Endodermal cell (in vitro differentiated cells): ENCODE measurements at places on chromosomes 13 and 19. TPM values are rescaled to one million over a fixed set of nuclear protein-coding genes. Genes with fewer than 3 reads are reported as not detected.

FGF9 gene
- 0.07 TPM in 1 of 2 replicates, not detected in the other for total RNA-seq

DNA sequence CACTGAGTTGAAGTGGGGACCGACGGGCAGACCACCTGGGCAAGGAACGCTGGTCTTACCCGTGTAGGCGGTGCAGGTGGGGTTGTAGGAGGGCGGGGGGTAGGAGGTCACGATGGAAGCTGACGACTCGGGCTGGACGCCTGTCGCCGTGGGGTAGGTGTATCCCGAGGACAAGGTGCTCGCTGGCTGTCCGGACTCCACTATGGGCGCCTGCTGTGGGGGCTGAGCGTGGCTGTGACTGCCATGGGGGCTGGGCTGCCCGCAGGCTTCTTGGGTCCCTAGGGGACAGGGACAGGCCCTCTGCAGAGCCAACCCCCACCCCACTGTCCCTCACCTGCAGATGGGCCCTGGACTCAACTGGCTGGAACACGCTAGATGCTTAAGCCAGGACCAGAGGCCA, 37.2 kb downstream of the ZFR2 start:
- no peak for DNase-seq

GRCh38 chr13:100789968-100790367, 115.4 kb upstream of the TMTC4 start:
- DNase-seq = no peak

ZSWIM4 gene
- 23.1 to 33.1 TPM (median 30.0 TPM) in 3 replicates for total RNA-seq

DNA sequence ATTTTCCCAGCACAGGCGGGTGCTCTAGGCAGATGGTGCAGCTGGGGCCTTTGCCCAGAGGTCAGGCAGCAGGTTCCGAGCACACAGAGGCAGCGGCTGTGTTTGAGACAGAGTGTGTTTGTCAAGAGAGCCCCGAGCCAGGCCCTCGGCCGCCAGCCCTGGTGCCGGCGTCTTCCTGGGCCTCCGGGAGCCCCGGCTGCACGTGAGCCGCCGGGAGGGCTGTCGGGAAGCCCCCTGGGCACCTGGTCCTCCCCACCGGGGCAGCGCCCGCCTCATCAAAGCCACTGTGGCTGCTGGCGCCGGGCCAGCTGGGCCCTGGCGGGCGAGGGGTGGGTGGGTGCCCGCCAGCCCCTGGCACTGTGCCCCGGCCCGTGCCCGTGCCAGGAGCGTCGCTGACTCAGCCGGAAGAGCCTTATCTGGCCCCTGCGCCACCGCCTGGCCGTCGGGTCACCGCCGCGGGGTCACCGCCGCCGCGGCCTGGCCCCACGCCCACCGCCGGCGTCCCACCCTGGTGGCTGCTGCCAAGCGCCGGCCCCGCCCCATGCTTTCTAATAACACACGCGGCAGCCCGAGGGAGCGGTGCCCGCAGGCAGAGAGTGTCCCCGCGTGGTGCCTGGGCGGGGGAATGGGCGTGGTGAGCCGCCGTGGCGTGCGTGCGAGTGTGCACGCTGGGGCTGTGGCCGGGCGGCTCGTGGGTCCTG, 14.9 kb downstream of the ARID3A start:
- DNase-seq = no peak

DNA sequence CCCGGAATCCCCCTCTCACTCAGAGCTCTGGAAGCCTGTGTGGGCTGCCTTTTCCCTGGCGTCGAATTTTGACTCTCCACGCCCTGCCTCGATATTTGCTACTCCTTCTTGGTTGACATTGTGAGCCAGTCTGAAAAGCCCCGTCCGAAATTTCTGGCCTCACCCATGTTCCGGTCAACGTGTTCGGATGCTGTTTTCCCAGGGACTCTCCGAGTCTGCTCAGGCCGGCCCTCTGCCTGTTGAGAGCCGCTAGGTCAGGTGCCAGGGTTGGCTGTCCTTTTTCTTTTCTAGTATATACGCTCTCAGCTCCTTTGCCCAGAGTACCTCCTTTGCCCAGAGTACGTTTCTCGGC, 6.8 kb upstream of the DGKH start:
- peak; percentile 86 for DNase-seq

- no peak for DNase-seq
These were observed 100.0 kb upstream of the PCDH9 start for GRCh38 chr13:67330149-67330548.

GRCh38 chr19:37990362-37990761, 83.4 kb downstream of the SIPA1L3 start:
- DNase-seq = peak; percentile 68

GRCh38 chr19:16224293-16225045, 26.8 kb downstream of the AP1M1 start:
- peak; percentile 34 for DNase-seq
